Activated CD4-positive, CD25-positive, alpha-beta regulatory T cell (primary cell): ENCODE measurements at places on chromosomes 11 and 22.
A peak's percentile ranks its signal among the peaks of the same experiment; 100 is the strongest.

- no peak for DNase-seq
Observed at GRCh38 chr22:40973144-40973543, 22.0 kb downstream of the RBX1 start.

- no peak for DNase-seq
Observed at GRCh38 chr22:17684245-17684644, 45.7 kb downstream of the BCL2L13 start.

GRCh38 chr11:8813658-8814057 is 97.3 kb upstream of the AKIP1 start:
- no peak for DNase-seq

- DNase-seq, result no peak
Observed at GRCh38 chr11:19422276-19422675, 181.5 kb upstream of the E2F8 start.

DNA sequence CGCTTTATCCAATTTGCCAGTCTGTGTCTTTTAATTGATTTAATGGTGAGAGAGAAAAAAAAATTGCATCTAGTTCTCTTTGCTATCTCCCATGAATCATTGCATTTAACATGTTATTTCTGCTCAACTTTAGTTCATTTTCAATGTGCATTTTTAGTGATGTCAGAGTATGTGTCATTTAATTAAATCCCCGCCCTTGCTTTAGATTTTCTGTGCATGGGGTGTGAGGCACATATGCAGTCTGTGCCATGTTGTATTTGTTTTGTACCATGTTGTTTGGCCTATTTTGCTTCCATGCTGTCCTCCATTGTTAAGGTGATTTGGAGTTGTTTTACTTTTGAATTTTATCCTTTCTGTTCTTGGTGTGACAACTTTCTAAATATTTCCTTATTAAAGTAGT is 8.3 kb upstream of the NCR3LG1 start:
- DNase-seq, result no peak

GRCh38 chr11:9057007-9057406 is 34.4 kb downstream of the SCUBE2 start:
- no peak for DNase-seq

DNA sequence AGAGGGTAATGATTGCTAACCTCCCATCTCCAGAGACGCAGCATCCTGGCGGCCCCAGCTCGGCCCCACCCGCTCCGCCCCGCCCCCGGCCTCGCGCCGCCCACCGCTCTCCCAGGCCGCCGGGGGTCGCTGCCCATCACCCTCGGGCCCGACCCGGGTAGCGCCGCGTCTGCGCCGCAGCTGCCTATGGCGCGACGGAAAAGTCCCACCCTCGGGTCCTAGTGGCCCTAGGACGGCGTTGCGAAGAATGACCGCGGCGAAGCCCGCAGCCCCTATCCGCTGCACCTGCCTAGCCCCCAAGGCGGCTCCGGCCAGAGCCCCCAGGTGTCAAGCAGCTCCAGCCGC is 457 bp downstream of the CPSF7 start:
- peak; percentile 49 for DNase-seq

DNA sequence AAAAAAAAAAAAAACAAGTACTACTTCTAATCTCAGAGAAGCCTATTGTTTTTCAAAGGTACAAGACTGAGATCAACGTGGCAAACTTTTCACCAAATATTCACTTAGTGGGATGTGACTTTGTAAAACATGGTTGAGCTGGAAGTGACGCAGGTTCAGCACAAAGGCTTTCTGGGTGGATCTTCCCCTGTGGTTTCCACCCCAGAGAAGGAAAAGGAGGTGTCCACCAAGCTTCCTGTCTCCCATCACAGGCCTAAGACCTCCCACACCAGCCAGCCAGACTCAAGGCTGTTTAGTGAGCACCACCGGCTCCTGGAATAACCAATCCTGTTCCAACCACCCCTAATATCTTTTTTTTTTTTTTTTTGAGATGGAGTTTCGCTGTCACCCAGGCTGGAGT is 5.7 kb downstream of the TMEM184B start:
- DNase-seq, result no peak

DNA sequence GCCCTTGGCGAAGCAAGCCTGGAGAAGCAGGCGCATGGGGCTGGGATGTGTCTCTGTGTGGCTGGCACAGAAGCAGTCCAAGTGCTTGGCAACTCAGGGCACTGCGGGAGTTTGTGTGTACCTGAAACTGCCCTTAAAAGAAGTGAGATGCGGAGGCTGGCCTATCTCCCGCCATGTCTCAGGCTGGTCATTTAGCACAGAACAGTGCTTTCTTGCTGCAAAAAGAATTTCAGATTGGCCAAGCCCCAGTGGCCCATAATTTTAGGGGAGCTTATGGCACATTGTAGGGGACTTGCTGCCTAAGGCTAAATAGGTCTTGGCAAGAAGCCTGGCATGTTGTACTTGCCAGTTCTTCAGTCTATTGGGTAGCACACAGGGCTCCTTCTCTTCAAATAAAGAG is 16.4 kb downstream of the EHF start:
- no peak for DNase-seq

DNA sequence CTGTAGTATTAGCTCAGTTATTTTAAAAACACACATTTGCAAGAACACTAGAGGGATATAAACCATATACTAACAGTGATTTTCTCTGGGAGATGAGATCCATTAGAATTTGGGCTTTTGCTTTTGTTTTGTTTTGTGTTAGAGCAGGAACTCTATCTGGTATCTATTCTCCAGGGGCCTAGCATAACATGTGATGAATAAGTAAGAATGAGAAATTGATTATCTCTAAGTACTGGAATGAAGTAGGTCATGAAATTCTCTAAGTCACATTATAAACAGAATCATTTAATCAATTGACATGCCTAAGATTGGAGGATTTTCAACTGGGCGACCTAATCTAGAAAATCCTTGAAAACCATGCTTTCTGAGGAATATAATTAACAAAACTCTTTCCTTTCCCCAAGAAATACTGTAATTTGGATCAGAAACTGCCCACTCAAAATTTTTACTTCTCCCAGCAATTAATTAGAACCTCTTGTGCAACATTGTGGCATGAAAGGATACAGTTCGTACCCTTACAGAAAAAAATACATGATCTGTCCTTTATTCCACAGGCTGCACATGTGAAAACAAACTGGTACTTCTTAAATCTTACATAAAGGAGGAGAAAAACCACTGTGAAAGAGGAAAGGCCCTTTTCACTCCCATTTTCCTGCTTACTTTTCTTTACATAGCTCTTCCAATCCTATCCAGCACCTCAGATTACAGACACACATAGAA is 93.5 kb downstream of the MRTFA start:
- no peak for DNase-seq

GRCh38 chr22:35651085-35651484 is 2.8 kb downstream of the APOL6 start:
- DNase-seq, result no peak

DNA sequence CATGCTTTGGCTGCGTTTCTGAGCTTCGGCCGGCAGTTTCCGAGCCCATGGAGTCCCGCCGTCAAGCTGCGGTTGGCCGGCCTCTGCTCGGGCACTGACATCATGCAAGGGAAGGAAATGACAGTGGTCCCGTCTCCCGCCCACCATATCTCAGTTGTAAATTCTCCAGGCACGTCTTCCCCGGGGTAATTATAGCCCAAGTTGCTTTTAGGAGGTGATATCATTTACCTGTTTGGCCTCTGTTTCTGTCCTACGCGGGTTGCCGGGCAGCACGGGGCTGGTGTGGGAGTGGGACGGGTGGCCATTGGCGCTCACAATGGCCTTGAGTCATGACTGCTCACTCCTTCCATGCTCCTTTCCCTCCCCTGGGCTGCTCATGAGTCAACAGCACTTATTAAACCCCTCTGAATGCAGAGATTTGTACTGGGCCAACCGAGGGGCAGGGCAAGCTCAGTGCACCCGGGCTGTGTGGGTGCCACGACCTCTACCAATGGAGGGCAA is 4.2 kb upstream of the ANO1 start:
- DNase-seq, result no peak

DNA sequence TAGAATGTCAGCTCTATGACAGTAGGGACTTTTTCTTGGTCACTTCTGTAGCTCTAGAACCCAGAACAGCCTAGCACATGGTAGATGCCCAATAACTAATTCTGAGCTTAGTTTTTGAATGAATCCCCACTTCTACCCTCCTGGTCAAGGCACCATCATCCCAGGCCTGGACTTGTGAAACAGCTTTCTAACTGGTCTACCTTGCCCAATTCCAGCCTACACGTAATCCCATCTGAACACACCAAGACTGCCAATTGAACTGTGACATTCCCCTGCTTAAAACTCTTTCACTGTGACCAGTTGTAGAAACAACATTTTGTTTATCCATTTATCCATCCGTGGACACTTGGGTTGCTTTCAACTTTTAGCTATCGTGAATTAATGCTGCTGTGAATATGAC is 6.1 kb upstream of the FOLR3 start:
- no peak for DNase-seq

DNA sequence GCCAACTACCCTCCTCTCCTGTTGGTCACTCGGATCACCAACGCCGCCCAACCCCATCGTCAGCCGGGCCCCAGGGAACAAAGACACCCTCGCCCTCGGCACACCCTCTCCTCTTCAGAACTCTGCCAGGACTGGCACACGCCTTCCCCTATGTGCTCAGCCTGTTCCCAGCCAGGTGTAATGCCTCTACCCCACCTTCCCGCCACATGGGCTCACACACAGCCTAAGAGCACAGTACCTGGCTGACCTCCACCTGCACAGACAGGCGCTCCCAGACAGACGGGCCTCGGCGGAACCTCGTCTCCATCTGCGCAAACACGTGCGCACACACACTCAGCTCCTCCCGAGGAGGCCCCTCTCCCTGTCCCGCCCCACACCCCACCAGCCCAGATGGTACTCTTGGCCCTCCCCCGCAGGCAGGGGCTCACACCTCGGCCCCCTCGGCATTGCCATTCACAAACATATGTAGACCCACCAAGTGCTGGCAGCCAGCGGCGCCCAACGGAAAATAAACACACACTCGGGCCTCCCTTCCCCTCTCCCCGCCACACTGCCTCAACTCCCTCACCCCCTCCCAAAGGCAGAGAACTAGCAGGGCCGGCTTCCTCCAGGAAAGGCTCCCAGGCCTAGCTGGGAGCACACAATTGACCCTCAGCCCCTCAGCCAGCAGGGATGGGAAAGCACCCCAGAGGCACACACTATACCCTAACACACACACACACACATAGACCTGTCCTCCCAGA is 8.5 kb downstream of the ELFN2 start:
- no peak for DNase-seq

DNA sequence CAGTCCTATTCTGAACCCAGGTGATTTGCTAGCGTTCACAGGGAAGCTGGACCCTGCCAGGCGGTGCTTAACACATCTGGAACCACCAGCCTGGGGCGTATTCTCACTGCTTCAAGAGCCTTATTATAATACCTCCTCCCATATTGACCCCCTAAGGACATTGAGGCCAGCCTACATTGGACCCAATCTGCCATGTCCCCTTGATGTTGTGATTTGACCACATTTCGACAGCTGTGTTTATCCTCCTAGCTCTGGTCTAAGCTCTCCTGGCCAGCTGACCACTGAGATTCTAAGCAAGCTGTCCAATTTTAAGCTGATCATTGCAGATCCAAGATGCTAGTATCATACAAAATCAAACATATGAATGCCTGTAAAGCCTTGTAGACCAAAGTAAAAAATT is 148.1 kb upstream of the BLID start:
- DNase-seq, result no peak

DNA sequence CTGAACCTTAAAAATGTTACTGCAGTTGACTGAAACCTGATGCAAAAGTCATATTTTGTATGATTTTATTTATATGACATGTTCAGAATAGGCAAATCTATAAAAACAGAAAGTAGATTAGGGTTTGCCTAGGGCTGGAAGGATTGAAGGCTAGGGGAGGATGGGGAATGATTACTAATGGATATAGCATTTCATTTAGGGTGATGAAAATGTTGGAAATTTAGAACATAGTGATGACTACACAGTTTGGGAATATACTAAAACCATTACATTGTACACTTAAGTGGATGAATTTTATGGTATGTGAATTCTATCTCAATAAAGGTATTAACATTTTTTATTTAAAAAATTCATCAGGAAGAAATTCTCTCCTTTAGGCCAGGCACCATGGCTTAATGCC is 22.9 kb upstream of the PAFAH1B2 start:
- no peak for DNase-seq

- DNase-seq, result no peak
Observed at GRCh38 chr11:32838505-32839274, 9.0 kb downstream of the PRRG4 start.
